ACHN (cell line): ENCODE measurements at places on chromosomes 16 and 17.

DNA sequence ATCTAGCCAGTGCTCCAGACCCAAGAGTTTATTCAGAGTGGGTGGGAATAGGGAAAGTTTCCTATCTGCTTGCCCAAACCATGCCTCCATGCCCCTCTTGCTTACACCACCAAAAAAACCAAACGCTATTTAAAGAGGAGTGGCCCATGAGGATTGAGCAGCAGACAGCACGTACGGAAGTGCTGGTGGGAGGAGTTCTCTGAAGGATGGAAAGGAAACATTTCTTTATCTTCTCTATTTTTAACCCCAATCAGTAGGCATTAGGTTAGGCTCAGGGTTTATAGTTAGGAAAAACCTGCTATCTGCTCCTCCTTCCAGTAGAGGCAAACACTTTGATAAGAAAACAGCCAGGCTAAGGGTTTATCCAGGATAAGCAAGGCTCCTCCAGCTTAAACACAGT lies 235.3 kb downstream of the ZFHX3 start:
- no peak for DNase-seq

- DNase-seq, result peak; percentile 79
Measured at GRCh38 chr16:31487720-31488467, 5.0 kb downstream of the SLC5A2 start.

GRCh38 chr16:88782454-88783390 lies 2.3 kb downstream of the PIEZO1 start:
- peak; percentile 65 for DNase-seq

DNA sequence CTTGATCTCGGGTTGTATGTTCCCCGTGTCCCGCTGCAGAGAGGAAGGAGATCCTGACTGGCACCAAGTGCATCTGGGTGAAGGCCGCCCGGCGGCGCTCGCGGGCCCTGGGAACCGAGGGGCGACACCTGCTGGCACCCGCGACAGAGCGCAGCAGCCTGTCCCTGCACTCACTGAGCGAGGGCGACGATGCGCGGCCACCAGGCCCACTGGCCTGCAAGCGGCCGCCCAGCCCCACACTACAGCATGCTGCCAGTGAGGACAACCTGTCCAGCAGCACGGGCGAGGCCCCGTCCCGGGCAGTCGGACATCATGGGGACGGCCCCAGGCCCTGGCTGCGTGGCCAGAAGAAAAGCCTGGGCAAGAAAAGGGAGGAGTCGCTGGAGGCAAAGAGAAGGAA lies 7.5 kb downstream of the BTBD17 start:
- no peak for DNase-seq

- DNase-seq, result no peak
Measured at GRCh38 chr16:27935076-27935475, 128.4 kb downstream of the GSG1L start.

- DNase-seq, result no peak
Measured at GRCh38 chr17:55737976-55738501, 12.8 kb upstream of the PCTP start.
